ENCODE measurements at places on chromosomes 3 and 15.

DNA sequence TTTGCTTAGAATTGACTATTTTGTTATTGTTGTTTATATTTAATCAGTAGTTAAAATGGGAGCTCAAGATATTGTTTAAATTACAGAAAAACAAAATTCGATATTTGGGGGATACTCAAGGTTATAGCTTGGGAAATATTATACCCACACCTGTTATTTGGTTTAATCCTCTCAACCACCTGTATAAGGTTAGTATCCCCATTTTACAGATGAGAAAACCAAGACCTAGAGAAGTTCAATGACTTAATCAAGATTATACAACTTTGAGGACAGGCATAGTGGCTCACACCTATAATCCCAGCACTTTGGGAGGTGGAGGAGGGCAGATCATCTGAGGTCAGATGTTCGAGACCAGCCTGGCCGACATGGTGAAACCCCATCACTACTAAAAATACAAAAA, 39.8 kb upstream of the CA12 start:
- no peak for DNase-seq

DNA sequence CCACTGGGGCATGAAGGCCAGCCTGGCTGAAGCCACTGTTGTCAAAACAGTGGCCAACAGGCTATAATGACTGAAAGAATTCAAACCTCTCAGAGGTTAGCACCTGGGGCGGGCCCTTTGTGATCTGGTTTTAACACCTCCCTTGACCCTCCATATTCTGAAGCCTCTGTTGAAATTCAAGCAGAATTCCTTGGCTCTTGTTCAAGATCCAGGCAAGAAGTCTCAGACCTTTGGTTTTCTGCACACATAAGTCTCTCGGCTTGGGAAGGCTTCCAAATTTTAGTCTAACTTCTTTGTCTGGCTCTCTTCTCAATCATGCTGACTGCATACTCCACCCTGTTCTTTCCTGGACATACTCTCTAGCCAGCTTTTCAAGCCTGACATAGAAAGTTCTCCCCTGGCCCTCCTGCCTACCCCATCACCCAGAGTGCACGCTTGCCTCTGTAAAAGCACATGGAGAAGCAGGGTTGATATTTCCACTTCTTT, 144.5 kb downstream of the PDZRN3 start:
- DNase-seq = no peak

DNA sequence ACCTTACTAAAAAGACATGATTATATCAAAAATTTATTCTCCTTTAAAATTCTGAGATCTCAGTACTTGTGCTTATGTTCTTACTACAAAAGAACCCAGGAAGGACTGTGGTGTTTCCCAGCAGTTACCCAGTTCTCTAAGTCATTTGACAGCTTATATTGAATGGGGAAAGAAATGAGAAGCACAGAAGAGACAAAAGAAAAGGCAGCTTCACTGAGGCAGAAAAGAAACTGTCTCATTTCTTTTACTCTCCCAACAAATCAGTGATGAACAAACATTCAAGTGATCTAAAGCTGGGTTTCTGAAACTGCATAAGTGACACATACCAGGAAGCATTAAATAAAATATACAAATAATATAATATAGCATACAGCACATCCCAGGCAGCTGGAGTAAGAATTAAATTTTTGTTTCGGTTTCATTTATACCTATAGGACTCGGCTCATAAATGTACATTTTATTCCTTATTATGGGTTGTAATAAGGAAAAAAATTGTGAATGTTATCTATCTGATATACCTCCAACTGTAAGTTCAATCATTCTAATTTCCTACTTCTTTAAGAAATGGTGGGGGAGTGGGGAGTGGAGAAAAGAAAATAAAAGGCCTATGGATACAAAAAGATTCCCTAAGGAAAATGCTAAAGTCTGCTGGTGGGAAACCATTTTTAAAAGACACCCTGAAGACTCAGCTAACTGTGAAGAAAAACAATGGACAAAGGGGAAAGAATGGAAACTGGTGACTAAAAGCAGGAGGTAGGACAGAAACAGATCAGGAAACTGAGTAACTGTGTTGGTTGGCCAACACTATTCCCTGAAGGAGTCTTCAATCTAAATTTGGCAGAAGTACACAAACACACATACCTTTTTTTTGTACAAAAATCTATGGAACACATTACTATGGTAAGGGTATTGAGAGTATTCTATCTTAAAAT, 156.8 kb downstream of the TBC1D5 start:
- DNase-seq = no peak

- no peak for DNase-seq
Observed at GRCh38 chr3:62835554-62836236, 39.5 kb downstream of the CADPS start.

DNA sequence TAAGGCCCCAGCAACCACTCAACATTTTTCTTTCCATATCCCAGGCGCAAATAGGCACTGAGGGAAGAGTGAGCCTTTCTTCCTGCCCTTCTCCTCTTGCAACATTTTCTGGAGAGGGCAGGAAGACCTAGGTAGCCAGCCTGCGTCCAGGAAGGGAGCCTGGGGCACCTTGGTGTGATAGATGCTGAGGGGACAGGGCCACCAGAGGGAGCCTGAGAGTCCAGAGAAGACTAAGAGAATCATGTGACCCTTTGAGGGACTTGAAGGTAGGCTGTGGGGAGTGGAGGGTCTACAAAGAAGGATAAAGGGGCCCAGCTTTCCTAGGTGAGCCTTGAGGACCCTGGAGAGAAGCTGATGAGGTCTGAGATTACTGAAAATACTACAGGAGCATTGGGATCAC, 346.6 kb downstream of the CNTN6 start:
- DNase-seq = no peak

DNA sequence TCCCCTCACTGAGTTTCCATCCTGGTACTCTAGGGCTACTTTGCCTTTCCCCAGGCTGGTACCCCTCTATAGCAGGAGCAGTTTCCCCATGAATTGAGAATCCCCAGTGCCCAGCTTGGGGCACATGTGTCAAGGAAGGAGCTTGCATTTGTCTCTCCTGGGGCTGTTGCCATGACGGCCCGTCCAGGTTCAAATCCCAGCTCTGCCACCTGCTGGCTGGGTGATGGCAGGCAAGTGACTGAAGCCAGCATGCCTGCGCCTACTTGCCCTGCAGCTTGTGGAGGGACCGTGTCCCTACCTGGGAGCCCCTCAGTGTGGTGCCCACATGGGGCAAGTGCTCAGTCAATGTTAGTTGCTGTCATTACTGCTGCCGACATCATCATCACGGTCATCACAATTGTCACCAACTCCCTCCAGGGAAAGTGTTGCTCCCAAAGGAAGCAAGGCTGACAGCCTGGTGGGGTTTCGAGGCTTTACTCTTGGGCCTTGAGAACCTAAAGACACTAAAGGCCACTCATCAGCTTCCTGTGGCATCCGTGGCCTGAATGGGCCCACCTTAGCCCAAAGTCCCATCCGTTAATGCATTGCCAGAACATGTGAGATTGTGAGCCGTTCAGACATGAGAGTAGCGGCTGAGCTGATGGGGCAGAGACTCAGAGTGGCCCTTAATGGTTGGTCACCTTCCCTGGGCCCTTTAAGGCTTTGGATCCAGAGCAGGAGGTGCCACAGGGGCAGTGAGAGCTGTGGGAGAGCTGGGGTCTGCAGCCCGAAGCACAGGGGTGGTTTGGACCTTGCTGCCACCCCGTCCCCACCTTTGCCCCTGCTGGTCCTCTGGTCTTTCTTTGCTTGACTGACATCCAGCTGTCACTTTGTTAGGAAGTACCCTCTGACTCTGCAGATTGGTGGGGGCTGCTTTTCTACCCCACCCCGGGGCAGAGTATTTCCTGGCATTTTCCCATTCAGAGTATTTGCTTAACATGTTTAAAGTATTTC, 144.4 kb downstream of the DNAJB8 start:
- peak; percentile 35 for DNase-seq

GRCh38 chr3:50256978-50257890, 11.7 kb upstream of the SEMA3B start:
- no peak for DNase-seq

DNA sequence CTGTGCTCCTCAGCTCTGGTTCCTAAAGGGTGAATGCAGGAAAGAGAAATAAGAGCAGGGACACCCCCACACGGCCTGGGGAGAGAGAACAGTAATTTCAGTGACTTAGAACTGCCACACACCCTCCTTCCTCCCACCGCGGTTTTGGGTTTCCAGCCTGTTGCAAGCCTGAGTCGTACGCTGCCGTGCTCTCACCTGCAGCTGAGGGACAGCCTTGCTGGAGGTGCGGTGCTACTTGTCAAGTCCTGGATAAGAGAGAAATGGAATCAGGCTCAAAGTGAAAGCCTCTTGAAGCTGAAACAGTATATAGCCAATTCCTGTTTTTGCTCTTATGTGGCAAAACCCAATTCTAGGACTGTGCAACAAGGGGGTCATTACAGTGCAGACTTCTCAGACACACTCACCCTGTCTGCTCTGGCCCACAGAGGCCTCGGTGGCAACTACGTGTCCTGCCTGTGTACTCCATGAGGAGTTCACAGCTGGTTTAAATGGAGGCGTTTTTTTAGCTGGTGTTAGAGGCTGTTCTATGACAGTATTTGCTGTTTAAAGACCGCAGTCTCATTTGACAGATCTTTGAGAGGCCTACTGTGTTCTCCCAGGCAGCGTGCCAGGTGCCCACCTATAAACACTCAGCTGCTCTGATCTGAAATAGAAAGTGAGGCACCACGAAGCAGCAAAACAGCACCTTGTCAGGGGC, 42.9 kb downstream of the TBC1D2B start:
- DNase-seq = peak; percentile 69

DNA sequence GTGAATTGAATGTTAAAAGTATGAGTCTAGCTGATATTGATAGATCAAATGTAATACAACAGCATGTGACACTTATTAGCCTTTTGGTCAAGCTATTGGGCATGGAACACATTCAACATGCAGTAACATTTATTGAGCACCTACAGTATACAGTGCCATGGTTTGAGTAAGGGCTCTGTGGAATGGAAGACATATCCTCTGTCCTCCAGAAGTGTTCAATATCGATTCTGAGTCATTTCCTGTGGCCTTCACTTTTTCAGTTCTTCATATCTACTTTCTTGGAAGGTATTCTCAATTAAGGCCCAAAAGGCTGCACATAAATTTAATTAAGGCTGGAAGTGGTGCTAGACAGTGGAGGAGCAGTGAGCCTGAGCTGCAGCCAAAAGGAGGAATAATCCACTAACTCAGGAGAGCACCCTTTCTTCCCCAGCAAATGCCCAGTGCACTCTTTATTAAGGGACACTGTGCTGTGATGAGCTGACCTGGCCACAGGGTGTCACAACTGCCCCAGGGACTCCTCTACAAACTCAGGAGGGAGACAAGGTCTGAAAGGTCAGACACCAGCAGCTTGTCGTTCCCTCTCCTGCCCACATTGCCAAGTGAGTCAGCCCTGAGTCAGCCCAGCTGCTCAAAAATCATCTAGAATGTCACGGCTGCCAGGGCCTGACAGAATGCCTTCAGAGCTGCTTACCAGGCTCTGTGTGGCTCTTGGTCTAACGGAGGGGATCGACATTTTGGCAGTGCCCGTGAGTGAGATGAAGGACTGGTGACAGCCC, 544.8 kb downstream of the AGBL1 start:
- peak; percentile 14 for DNase-seq

DNA sequence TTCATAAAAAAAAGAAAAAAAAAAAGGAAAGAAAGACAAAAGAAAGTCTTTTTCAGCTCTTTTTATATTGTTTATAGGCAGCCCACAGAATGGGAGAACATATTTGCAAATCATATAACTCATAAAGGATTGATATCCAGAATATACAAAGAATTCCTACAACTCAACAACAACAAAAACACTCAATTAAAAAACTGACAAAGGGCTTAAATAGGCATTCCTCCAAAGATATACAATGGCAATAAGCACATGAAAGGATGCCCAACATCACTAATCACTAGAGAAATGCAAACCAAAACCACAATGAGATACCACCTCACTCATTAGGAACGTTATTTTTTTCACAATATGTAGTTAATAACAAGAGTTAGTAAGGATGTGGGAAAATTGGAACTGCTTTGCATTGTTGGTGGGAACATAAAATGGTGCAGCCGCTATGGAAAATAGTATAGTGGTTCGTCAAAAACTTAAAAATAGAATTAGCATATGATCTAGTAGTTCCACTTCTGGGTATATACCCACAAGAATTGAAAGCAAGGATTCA, 54.2 kb upstream of the CMTM8 start:
- DNase-seq = no peak

- no peak for DNase-seq
Observed at GRCh38 chr3:66076861-66077470, 38.2 kb upstream of the MAGI1 start.

GRCh38 chr3:194750491-194750828, 64.8 kb downstream of the FAM43A start:
- no peak for DNase-seq

- no peak for DNase-seq
Observed at GRCh38 chr15:96330450-96331143, at the start of gene NR2F2. Gene NR2F2, plus strand, starts transcription at chr15:96330700. Its CDS starts 1,406 bp downstream, at chr15:96332106.

DNA sequence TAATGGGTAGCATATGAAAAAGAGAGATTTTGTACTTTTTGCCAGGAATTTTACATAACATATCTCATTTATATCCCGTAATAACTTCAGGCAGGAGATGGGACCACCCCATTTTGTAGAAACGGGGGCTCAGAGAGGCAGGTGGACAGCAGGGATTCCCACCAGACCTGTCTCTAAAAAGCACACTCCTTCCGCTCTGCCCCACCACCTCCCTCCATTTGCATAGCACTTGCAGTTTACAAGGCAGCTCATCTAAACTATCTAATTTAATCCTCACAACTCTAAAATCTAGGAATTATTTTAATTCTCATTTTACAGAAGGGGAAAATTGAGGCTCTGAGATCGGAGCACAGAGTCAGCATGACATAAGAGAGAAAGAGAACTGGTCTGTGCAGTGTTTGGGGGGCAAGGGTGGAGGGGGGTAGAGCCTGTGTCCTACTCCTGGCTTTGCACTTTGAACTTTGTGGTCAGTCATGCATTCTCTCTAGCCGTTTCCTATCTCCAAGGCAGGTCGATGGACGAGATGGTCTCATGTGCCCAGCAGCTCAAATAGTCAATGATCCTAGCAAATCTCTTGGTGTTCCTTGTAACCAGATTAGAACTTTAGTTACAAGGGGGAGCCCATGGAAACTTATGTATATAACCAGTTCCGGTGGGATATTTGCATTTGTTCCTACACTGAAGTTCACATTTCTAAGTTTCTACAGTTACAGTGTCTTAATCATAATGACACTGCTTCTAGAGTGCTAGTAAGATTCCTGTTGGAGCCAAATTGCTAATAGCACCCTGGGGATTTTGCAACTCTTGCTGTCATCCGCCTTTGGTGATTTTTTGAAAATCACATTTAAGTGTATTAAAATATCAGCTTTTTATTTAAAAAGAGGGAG, 18.6 kb downstream of the CRYGS start:
- no peak for DNase-seq

GRCh38 chr3:189806171-189806951, 175.2 kb downstream of the TP63 start:
- DNase-seq = no peak

DNA sequence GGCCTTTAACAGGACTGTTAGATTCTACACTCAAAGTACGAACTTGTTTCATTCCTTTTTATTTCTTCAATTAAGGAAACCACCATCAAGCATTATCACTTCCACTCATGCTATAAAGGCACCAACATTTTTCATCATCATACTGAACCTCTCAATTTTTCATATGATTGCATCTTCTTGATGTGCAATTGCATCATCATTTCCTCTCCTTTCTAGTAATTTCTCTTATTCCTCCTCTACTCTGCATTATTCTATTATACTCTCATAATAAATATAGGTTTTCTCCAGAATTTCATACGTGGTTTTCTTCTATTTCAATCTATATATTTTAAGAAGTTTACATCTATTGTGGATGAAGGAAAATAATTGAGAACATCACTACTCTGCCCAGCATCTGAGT, 506.2 kb upstream of the ZNF385D start:
- no peak for DNase-seq

Data from effector memory CD4-positive, alpha-beta T cell (primary cell).